ENCODE measurements at places on chromosomes 6 and 20. TPM values are rescaled to one million over a fixed set of nuclear protein-coding genes. Genes with fewer than 3 reads are reported as not detected.

DNA sequence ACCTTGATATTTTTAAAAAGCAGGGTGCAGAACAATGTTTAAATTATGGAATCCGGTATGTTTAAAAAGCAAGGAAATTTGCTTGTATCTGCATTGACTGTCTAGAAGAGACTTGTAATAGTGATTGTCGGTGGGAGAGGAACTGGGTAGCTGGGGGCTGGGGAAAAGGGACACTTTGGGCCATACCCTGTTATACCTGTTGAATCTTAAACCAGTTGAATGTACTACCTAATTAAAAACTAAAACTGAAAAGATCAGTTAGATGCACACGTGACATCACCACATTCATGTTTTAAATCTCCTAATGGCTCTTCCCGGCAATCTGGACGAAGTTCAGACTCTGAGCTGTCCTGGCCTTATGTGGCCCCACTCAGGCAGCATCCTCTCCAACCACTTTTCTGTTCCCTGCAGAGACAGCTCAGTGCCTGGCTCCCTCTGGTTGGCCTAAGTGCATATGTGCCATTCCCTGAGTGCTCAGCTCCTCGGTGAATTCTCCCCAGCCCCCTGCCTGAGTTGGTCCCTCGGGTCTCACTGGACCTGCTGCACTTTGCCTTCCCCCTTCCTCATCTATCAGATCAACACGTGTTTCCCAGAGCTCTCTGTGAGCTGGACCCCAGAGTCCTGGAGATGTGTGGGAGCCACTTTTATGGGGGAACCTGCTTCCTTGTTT, 36.3 kb downstream of the SLC52A3 start:
- no peak overlapping the region for H3K4me3 ChIP-seq
- no peaks in the 10 kb centered on the region for H3K27me3 ChIP-seq
- no peaks in the 10 kb centered on the region for H3K4me1 ChIP-seq
- H3K36me3 ChIP-seq, result no peaks in the 10 kb centered on the region
- DNase-seq, result no peak
- H3K27ac ChIP-seq, result no peak overlapping the region

- H3K4me1 ChIP-seq, result peaks cover 5% of the 10 kb centered on the region
- no peak overlapping the region for H3K27ac ChIP-seq
- no peaks in the 10 kb centered on the region for H3K27me3 ChIP-seq
These were observed 214.0 kb downstream of the WDR27 start for GRCh38 chr6:169487579-169488436.

DNA sequence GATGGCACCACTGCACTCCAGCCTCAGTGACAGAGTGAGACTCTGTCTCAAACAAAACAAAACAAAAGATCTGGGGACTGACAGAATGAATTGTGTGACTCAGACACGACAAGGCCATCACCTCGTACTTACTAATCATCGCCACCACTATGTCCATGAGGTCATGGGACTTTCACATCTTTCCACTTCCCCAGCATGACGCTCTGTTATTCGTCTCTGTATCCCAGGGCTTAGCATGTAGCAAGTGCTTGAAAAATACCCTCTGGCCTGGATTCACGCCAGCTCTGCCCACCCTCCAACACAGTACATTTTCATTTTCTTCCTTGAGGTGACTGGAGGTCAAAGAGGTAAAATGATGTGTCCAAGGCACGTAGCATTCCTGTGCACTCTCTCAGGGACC, 27.8 kb downstream of the FGD2 start:
- H3K27ac ChIP-seq, result no peak overlapping the region
- H3K4me3 ChIP-seq, result no peak overlapping the region
- H3K36me3 ChIP-seq, result no peaks in the 10 kb centered on the region
- DNase-seq, result no peak

DNA sequence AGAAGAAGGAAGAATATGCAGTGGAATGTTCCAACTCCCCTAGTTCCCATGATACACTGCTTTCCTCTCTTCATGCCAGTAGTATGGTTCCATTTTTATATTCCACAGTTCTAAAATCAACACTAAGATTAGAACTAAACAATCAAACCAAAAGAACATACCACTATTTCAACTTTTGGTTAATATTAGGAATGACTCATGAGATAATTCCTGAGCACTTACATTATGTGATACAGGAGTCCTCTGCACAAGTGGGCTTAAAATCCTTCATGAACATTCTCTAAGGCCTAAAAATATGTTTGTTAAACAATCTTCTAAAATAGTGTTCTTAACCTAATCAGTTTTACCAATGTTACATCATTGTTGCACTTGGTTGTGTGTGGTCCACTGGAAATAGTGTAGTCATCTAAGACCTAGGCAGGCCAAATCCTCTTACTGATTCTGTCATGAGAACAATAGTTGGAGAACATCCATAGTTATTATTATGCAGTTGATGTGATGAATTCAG, 30.3 kb upstream of the RCAN2 start:
- peaks cover 5% of the 10 kb centered on the region for H3K4me1 ChIP-seq
- no peak overlapping the region for H3K4me3 ChIP-seq
- no peaks in the 10 kb centered on the region for H3K27me3 ChIP-seq
- no peak overlapping the region for H3K27ac ChIP-seq

- H3K4me3 ChIP-seq, result no peak overlapping the region
- H3K27ac ChIP-seq, result no peak overlapping the region
- no peak for DNase-seq
These were observed 246.0 kb upstream of the TENT5A start for GRCh38 chr6:81998432-81998831.

DNA sequence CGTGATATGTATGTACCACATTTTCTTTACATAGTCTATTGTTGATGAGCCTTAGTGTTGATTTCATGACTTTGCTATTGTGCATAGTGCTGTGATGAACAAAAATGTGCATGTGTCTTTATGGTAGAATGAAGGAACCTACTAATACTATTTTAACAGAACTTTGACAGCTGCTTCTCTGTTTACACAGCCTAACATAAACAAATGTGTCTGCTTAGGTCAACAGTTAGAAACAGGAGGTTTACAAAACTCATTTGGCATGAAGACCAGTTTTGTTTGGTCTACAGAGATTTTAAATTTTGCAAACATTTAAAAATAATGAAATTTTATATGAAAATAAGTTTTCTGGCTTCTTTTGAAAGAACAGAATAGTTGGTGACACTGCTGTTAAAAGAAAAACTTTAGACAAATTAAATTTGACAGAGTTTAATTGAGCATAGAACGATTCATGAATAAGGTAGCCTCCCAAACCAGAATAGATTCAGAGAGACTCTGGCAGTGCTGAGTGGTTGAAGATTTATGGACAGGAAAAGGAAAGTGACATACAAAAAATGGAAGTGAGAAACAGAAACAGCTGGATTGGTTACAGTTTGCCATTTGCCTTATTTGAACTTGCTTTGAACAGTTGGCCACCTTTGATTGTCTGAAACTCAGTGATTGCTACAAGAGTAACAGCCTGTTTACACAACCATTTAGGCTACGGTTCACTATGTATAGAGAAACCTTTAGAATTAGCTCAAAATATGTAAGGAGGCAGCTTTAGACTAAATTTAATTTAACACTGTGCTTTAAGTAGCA, 715.8 kb upstream of the HS3ST5 start:
- H3K27me3 ChIP-seq, result no peaks in the 10 kb centered on the region
- no peaks in the 10 kb centered on the region for H3K4me1 ChIP-seq
- DNase-seq, result no peak
- no peaks in the 10 kb centered on the region for H3K36me3 ChIP-seq

DNA sequence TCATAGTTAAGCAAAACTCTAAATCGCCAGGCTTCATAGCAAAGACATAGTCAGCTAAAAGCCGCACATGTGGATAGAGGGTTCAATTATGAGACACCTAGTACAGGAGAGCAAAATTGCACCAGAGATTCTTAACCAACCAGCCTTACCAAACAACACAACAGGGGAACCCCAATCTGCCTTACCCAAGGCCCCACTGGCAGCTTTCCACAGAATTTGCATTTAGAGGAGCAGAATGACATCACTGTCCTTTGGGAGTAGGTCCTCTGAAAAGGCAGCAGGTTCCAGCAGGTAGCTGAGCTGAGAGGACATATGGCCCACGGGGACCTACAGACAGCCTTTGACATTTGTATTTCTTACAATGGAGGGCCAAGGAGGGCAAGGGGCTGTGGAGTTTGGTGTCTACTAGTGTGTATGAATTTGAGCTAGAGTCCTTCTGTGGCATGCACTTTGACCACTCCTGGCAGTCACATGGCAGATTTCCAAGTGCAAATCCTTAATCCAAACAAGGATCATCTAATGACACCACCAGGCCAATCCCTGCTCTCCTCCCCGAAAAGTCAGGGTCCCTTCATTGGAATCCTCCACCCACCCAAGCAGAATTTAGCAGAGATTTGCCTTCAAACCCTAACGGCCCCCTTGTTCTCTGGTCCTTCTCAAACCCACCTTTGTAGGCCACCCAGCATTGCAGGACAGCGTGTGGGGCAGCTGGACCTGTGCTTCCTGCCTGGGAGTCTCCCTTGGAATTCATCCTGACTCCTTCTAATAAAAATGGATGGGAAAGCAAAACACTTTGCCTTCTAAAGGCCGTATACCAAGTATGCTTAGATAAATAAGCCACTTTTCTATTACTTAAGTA, 171.2 kb upstream of the SUPT3H start:
- no peak overlapping the region for H3K4me3 ChIP-seq
- H3K36me3 ChIP-seq, result no peaks in the 10 kb centered on the region
- H3K4me1 ChIP-seq, result peaks cover 4% of the 10 kb centered on the region
- DNase-seq, result no peak
- no peak overlapping the region for H3K27ac ChIP-seq
- H3K27me3 ChIP-seq, result no peaks in the 10 kb centered on the region

CLIC5 gene
- 0.86 TPM for total RNA-seq

GRCh38 chr20:34155836-34156235, 43.8 kb upstream of the EIF2S2 start:
- H3K4me1 ChIP-seq, result peaks cover 1% of the 10 kb centered on the region
- H3K4me3 ChIP-seq, result no peak overlapping the region
- no peaks in the 10 kb centered on the region for H3K27me3 ChIP-seq
- DNase-seq, result no peak
- H3K36me3 ChIP-seq, result no peaks in the 10 kb centered on the region

DNA sequence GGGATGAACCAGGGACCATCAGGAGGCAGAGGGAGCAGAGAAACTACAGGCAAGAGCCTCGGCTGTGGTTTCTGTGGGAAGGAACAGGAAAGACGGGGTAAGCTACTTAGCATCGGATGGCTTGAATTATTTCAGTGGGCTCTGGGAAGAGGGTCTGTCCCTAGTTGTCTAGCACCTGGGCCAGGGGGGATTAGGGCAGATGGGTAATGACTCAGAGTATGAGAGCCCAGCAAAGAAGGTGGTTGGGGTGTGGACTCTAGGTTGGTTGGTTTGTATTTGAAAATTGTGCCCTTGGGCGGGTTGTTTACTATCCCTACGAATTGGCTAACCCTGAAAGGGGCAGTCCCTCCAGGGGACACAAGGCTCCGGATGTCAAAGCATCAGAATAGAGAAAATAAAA, 148.5 kb upstream of the TAB2 start:
- no peaks in the 10 kb centered on the region for H3K4me1 ChIP-seq
- H3K4me3 ChIP-seq, result no peak overlapping the region
- no peaks in the 10 kb centered on the region for H3K36me3 ChIP-seq
- DNase-seq, result no peak

Measured in ovary (tissue), 10 donors.